ENCODE measurements at places on chromosomes 4 and X.

DNA sequence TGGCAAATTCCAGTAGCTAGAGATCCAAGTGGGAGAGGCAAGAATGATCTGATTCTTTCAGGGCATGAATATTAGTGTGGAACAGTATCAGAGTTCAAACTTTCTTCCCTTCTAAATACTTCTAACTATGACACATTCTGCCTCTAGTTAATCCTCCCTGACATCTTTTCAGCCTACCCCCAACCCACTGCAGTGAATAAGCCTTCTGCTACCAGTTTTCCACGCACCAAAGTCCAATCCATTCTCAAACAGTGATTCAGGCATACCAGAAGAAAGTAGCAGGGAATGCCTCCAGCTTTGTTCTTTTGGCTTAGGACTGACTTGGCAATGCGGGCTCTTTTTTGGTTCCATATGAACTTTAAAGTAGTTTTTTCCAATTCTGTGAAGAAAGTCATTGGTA lies 155.4 kb upstream of the FTHL17 start:
- no peak for DNase-seq

DNA sequence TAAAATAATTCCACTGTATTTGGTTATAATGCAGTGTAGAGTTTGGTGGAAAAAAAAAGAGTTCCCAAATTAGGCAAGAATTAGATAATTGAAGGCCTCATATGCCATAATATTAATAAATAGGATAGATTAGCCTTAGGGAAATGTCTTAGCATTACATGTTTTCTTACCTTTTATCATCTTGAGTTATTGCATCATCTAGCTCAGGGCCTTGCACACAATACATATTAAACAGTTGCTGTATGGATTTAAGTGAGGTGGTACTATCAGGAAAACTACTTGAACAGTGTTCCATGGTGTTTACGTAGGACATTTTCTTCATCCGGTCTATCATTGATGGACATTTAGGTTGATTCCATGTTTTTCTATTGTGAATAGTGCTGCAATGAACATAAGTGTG lies 419.4 kb downstream of the EPHA5 start:
- no peak for DNase-seq

DNA sequence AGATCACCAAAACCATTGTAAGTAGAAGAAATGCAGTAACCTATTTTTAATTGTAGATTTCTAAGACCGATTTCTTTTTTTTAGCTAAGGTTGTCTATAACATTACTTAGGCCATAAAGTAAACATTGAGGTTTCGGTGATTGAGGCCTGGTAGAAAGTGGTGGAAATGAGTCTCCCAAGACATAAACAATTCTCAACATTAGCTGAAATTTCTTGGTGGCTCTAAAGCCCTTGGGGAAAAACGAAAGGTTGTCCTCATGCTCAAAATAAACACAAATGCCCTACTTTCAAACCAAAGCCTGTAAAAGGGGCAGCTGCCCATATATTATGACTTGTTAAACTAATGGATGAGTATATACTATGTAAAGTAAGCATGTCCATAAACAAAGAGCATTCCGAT lies 98.8 kb downstream of the SCFD2 start:
- no peak for DNase-seq

DNA sequence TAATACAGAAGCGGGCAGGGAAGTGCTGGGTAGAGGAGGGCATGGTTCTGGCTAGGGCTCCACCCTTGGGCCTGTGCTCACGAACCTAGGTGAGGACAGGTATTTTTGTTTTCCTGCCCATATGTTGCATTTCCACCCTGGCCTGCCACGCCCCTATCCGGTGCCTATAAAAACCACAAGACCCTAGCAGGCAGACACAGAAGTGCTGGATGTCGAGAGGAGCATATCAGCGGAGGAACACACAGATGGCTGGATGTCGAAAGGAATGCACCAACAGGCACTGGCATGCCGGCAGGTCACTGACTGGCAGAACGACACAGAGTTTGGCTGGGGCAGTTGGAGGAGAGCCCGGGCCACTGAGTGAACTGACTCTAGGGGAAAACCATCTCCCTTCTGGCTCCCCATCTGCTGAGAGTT lies 316.6 kb upstream of the BOD1L1 start:
- no peak for DNase-seq

DNA sequence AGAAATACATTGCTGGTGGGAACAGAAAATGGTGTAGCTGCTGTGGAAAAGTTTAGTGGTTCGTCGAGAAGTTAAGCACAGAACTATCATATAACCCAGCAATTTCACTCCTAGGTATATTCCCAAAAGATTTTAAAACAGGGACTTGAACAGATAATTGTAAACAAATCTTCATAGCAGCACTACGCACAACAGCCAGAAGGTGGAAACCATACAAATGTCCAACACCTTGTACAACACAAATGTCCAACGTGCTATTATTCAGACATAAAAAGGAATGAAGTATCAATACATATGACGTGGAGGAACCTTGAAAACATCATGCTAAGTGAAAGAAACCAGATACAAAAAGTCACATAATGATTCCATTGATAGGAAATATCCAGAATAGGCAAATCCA lies 37.9 kb downstream of the CUL4B start:
- DNase-seq = no peak

- DNase-seq = no peak
Observed at GRCh38 chrX:136256026-136256425, 4.8 kb upstream of the MAP7D3 start.

- DNase-seq = no peak
Observed at GRCh38 chr4:150096625-150097024, 18.4 kb downstream of the DCLK2 start.

DNA sequence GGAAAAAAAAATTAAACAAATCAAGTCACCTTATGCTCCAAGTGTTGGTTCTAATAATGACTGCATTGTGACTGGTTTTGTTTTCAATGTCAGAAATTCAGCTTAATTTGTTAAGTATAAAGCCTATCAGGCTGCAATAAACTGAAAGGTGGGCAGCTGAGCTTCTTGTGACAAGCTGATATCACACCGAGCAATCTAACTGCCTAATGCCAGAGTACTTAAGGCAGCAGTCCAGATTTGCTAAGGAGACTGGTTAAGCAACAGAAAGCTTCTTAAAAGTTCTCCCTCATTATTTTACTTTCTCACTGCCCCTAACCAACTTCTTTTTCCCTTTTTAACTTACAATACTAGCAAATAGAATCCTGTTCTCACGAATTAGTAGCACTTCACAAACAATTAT lies 201.0 kb downstream of the MAB21L2 start:
- DNase-seq = no peak

- no peak for DNase-seq
Observed at GRCh38 chr4:140243278-140243753, 89.3 kb upstream of the MAML3 start.

- no peak for DNase-seq
Observed at GRCh38 chrX:153774576-153775292, 6.1 kb upstream of the SRPK3 start.

DNA sequence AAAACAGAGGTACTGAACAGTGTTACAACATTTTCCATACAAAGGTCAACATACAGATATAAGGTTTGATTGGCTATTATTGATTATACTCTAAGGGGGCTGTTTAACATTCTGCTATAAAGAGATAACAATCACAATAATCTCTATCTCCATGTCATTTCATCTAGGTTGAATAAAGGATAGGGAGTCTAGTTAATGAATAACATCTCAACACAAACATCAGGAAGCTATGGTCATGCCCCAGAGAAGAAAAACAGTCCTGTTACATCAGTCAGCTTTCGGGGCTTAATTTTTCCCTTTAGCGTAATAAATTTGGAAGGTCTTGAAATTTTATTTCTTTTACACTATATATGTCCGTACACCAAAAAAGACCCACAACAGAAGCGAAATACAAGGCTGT lies 41.5 kb upstream of the DCAF8L2 start:
- no peak for DNase-seq

DNA sequence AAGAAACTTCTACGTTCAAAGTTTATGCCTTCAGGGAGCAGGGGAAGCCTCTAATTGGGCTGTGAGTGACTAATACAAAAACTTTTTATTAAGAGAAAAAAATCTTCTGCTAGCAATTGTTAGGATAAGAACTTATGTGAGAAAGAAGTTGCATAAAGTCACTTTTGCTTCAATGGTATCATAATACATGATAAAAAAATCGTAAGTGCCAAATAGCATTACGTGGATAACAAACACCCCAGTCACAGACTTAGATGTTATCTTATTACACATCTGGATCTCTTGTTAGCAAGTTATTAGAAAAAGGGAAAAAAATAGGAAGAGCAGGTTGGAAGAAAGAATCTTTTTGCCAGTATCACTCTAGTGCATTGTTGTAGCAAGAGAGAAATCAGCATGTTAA lies 4.2 kb upstream of the NDST4 start:
- DNase-seq = no peak

GRCh38 chr4:30413915-30414314 lies 306.3 kb upstream of the PCDH7 start:
- DNase-seq = no peak

DNA sequence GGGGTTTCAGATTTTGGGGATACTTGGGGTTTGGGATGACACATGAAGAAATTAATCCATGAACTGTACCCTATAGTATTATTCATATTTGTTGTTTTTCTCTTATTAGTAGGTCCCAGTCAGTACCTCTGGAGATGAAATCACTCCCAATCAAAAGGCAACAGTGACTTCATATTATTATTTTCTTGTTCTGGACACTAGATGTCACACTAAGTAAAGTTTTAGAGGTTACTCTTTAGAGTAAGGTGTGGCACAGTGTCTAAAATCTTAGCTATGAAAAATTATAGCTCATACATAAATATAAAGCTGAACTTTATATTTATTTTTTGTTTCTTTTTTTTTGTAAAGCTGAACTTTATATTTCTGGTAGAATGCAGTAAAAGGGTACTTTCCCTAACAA lies 35.1 kb downstream of the FAM114A1 start:
- DNase-seq = no peak

GRCh38 chr4:17567271-17567670 lies 9.7 kb upstream of the LAP3 start:
- no peak for DNase-seq

DNA sequence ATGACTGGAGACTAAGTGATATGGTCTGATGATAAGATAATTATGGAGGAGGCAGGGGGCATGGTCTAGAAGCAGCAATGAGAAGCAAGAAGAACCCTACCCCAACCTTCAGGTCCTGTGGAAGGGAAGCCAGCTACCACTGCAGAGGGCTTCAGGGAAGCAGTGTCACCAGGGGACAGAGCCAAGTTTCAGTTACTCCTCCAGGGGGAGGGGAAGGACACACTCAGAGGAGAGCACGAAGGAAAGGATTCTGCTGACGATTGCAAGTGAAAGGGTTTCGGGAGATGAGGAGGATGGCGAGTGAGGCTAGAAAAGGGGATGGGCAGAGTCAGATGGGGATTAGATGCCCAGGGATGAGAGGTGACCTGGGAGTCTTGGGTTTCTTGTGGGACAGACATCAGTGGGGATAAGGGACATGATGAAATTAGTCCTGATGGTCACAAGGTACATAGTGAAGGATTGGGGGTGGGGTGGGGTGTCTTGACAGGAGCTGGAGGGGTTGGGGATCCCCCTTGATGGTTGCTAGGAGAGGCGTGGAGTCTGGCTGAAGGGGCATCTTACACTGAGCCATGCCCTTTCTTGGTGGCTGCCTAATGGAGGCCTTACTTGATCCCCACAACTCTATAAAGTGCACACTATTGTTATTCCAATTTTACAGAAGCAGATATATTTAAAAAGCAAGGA lies 45.4 kb downstream of the TIGD4 start:
- DNase-seq = no peak

- DNase-seq = peak; percentile 12
Observed at GRCh38 chr4:153616006-153616555, 68.0 kb upstream of the TLR2 start.

DNA sequence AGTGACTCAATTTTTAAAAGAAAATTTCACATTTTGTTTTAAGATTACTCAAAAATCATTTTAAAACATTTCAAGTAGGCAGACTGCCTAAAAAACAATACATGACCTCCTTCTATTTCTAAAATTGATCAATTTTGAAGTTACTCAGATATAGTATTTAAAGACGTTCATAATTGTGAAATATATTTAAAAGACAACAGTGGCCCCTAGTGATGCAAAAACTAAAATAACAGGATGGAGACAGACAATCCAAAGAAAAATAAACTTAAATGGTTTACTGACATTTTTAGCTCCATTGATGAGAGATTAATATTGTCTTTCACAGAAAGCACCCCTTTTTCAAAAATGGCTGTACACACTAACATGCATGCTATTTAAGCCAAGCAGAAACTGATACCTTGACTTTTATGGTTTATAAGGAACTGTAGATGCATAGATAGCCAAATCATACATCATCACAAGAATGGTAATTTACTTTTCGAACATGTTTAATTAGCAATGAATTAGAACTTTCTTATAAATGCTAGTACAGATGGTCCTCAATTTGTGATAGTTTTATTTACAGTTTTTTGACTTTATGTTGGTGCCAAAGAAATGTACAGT lies 69.8 kb upstream of the FAT4 start:
- no peak for DNase-seq

GRCh38 chr4:820230-821172 lies 5.4 kb downstream of the CPLX1 start:
- no peak for DNase-seq

DNA sequence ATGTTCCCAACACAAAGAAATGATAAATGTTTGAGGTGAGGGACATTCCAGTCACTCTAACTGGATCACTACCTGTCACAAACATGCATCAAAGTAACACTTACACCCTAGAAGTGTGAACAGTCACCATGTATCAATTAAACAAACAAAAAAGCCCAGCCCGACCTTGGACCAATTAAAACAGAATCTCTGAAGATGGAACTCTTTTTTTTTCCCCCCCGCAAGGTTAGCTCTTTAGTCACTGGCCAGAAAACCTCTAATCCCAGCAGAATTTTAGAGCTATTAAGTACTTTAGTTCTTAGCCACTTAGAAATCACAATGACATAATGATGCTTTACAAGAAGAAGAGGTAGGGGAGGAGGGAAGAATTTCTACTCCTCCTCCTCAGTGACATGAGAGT lies 154.5 kb downstream of the PALLD start:
- no peak for DNase-seq

- no peak for DNase-seq
Observed at GRCh38 chr4:126697748-126698147, 935.0 kb upstream of the INTU start.

- DNase-seq = no peak
Observed at GRCh38 chrX:23784470-23785331, 1.7 kb downstream of the SAT1 start.

DNA sequence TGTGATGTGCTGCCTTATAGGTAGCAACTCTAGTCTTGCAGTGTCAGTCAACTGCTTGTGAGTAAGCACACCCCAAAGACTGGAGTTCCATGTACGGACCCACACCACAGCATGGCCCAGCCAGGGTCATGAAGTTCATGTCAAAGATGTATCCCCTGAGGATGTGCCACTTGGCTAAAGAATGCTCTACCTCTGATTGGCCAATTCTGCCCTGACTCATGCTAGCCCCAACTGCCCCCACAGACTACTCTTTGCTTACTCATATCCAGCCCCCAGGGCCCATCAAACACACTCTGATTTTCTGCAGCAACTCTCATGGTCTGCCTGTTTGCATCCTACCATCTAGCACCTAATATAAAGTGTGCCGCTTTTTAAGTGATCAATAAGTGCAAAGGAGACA lies 62.5 kb downstream of the CHRDL1 start:
- no peak for DNase-seq

Data from activated CD4-positive, alpha-beta T cell treated with anti-CD3 and anti-CD28 coated beads for 1 hour (primary cell).